ENCODE measurements at places on chromosomes 2 and 18. TPM values are rescaled to one million over a fixed set of nuclear protein-coding genes. Genes with fewer than 3 reads are reported as not detected.
A peak's percentile ranks its signal among the peaks of the same experiment; 100 is the strongest.

GRCh38 chr18:40532046-40532445 is 1423.0 kb upstream of the PIK3C3 start:
- H3K36me3 ChIP-seq: no peaks in the 10 kb centered on the region
- no peak for DNase-seq
- no peaks in the 10 kb centered on the region for H3K27me3 ChIP-seq
- H3K27ac ChIP-seq: peak overlapping the region; percentile 60
- no peak overlapping the region for H3K4me3 ChIP-seq

PIEZO2 gene
- total RNA-seq: 142 TPM

DNA sequence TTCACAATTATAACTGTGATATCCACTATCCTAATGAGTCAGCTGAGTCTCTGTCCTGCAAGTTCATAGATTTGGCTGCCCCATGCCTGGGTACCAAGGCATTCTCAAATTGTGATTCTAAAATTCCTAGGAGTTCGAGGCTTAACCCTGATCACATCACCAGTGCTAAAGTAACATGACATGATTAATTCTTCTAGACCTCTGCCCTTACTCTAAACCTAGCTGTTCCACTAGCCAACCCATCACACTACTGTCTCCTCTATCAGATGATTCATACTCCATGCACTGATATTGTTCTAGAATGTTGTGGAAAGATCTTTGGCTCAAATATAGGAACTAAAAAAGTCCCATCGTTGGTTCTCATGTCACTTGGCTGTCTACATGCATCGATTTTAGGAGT is 487.6 kb downstream of the PIK3C3 start:
- H3K4me1 ChIP-seq: peaks cover 8% of the 10 kb centered on the region
- H3K36me3 ChIP-seq: no peaks in the 10 kb centered on the region
- no peak overlapping the region for H3K4me3 ChIP-seq
- no peak overlapping the region for H3K27ac ChIP-seq

- H3K27me3 ChIP-seq: no peaks in the 10 kb centered on the region
- no peaks in the 10 kb centered on the region for H3K36me3 ChIP-seq
- H3K4me3 ChIP-seq: no peak overlapping the region
- DNase-seq: no peak
Measured at GRCh38 chr18:61651880-61652268, 240.9 kb downstream of the RNF152 start.

GRCh38 chr2:197614532-197614931 is 60.9 kb downstream of the RFTN2 start:
- no peak overlapping the region for H3K4me3 ChIP-seq
- no peaks in the 10 kb centered on the region for H3K4me1 ChIP-seq
- H3K27me3 ChIP-seq: no peaks in the 10 kb centered on the region
- no peak for DNase-seq
- peaks cover 45% of the 10 kb centered on the region for H3K36me3 ChIP-seq

CFC1 gene
- not detected for total RNA-seq

C2orf66 gene
- not detected for total RNA-seq

GRCh38 chr2:226894752-226895151 is 58.9 kb downstream of the RHBDD1 start:
- no peak for DNase-seq
- H3K27ac ChIP-seq: no peak overlapping the region
- H3K4me1 ChIP-seq: peaks cover 31% of the 10 kb centered on the region
- H3K36me3 ChIP-seq: peaks cover 8% of the 10 kb centered on the region

ABCG8 gene
- not detected for total RNA-seq

DNA sequence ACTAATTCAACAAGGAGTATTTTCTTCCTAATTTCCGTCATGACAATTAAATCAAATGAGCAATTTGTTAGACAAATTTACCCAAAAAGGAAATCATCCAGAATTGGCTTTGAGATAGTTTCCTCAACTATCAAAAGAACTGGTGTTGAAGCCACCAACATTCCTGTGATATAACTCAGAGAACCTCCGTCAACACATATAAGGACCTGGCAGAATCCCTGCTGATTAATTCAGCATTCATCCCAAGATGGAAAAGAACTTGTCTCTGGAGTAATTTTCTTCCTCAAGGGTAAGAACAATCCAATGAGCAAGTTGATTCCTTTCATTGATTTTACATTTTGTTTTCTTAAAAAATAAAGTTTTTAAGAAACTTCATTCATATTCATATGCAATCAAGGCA is 62.0 kb downstream of the MBD2 start:
- H3K27ac ChIP-seq: no peak overlapping the region
- peaks cover 55% of the 10 kb centered on the region for H3K4me1 ChIP-seq
- H3K36me3 ChIP-seq: peaks cover 39% of the 10 kb centered on the region
- DNase-seq: no peak
- H3K4me3 ChIP-seq: no peak overlapping the region
- no peaks in the 10 kb centered on the region for H3K27me3 ChIP-seq

TUBA4B gene
- not detected for total RNA-seq

DLX2 gene
- total RNA-seq: 5.7 TPM

EVX2 gene
- total RNA-seq: not detected

GRCh38 chr2:70887550-70888246 is 48.0 kb upstream of the ATP6V1B1 start:
- H3K27ac ChIP-seq: peak overlapping the region; percentile 27
- H3K4me1 ChIP-seq: peaks cover 26% of the 10 kb centered on the region
- peaks cover 5% of the 10 kb centered on the region for H3K36me3 ChIP-seq
- H3K27me3 ChIP-seq: peaks cover 77% of the 10 kb centered on the region

- peaks cover 30% of the 10 kb centered on the region for H3K36me3 ChIP-seq
- no peak overlapping the region for H3K4me3 ChIP-seq
- peaks cover 16% of the 10 kb centered on the region for H3K4me1 ChIP-seq
- H3K27me3 ChIP-seq: no peaks in the 10 kb centered on the region
- no peak for DNase-seq
Measured at GRCh38 chr2:63890678-63891077, 49.0 kb downstream of the UGP2 start.

DNA sequence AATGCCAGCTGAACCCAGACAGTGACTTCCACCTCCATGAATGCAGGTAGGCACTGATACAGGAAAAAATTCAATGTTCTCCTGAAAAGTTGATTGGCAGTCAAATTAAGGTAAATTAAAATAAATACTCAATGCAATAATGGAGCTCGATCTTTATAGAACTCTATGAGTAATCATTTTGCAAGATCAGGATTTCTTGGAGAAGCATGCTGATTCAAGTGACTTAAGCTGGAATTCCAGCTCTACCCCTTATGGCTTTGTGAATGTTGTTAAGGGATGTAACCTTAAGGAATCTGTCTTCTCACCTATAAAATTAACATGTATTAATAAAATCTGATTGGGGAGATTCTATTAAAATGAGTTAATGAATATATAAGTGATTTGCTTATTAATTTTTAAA is 145.1 kb downstream of the QPCT start:
- DNase-seq: no peak
- H3K27ac ChIP-seq: no peak overlapping the region
- no peaks in the 10 kb centered on the region for H3K4me1 ChIP-seq
- H3K36me3 ChIP-seq: peaks cover 2% of the 10 kb centered on the region
- no peaks in the 10 kb centered on the region for H3K27me3 ChIP-seq

DNA sequence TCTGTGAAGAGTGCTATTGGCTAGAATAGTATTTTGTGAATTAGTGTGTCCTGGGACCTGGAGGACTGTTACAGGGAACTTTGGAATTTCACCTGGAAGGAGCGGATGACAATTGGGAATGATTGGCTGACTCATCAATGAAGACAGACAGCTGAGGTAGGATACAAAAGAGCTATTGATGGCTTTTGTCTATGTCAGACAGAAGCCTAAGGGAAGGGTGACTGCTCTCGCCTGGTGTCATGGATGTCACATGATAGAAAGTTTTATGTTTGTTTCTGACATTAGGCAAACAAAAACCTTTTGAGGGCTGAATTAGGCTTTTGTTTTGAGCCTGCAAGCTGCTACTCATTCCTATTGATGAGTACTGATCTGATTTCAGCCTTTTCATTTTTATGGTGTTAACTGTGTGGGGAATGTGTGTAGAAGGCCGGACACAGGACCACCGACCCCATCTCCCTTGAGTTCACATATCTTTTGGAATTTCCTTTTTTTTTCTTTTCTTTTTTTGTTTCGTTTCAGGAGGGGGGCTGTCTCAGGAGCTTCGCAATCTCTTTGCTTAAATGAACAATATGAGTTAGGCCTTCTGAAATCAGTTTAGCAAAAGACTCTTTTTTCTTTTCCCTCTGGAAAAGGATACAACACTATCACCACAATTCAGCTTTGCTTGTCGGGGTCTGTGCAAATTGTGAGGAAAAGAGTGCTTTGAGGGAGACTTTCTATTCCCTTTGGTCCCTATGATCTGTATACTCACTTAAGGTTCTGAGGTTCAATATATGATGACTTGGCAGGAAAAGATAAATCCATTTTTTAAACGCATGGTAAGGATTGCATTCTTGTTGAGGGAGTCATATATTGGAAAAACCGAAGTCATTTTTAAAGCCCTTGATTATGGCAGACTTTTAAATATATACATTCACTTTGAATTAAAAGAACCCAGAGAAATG is 207.9 kb upstream of the FIGN start:
- no peak for DNase-seq
- no peak overlapping the region for H3K4me3 ChIP-seq
- no peaks in the 10 kb centered on the region for H3K27me3 ChIP-seq
- H3K4me1 ChIP-seq: no peaks in the 10 kb centered on the region

DNA sequence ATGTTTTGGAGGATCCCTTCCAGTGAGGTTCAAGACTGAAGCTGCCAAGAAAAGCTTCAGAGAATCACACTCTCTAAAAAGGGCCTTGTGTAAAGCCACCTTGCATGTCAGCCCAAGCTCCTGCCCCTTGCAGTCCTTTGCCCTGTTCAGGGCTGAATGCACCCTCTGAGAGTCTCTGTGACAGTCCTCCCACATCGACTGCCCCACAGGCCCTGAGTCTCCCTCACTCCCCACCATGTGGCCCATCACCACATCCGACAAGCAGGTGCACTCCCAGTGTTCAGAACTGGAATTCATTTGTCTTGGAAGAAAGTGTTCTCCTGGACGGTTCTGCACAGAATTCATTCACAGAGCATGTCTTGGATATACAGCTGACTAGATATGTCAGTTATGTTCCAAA is 31.0 kb downstream of the BCL11A start:
- no peaks in the 10 kb centered on the region for H3K36me3 ChIP-seq
- H3K4me1 ChIP-seq: peaks cover 15% of the 10 kb centered on the region
- H3K4me3 ChIP-seq: no peak overlapping the region
- no peaks in the 10 kb centered on the region for H3K27me3 ChIP-seq
- H3K27ac ChIP-seq: no peak overlapping the region
- DNase-seq: no peak

DNA sequence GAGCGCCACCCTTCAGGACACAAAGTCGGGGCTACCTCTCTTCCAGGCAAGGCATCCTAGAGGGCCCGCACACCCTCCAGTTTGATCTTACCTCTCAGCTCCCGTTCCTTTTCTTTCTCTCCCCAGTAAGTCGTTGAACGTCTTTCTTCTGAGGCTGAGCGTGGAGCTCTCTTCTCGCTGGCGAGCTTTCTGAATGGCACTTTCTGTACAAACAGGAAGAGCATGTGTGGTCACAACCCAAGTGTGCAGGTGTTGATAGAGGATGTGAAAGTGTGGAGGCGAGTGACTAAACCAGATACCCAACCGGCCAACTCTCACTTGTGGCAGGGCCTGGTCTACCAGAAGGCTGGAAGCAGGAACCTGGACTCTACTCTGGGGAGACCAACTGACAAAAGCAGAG is at the start of gene AFF3:
Gene AFF3, minus strand, starts transcription at position 198 of the 400 bp plus-strand sequence. CDS start 38,136 bp downstream, outside the sequence.
- DNase-seq: no peak
- no peaks in the 10 kb centered on the region for H3K36me3 ChIP-seq
- H3K27me3 ChIP-seq: no peaks in the 10 kb centered on the region
- no peaks in the 10 kb centered on the region for H3K4me1 ChIP-seq

- no peak overlapping the region for H3K27ac ChIP-seq
- no peak for DNase-seq
- H3K4me1 ChIP-seq: no peaks in the 10 kb centered on the region
- H3K27me3 ChIP-seq: no peaks in the 10 kb centered on the region
Measured at GRCh38 chr18:1542230-1542774, 637.6 kb downstream of the ADCYAP1 start.

DNA sequence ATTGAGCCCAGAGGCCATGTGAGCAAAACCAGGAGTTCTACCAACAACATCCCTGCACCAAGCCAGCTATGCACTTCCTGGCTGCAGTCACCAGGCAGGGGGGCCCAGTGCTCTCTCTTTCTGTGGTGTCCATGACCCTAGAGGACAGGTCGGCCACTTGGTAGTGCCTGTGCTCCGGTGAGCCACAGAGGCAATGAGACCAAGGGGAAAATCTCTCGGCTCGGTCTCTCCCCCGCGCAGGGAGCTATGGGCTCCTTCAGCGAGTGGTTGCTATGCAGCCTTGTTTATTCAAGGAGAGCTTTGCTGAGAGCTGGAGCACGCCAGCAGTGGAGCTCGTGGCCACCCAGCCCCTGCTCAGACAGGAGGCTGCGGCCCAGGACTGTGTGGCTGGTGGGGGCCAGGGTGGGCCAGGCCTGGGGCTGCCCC is at the start of gene TOGARAM2:
Gene TOGARAM2, plus strand, starts transcription at position 283 of the 426 bp plus-strand sequence. CDS start 13,537 bp downstream, outside the sequence.
- peak within 1 kb of the TSS; percentile 75 for H3K27ac ChIP-seq
- DNase-seq: no peak
- peaks cover 24% of the 10 kb centered on the region for H3K4me1 ChIP-seq
- H3K27me3 ChIP-seq: peaks cover 7% of the 10 kb centered on the region

TNP1 gene
- not detected for total RNA-seq

- peaks cover 15% of the 10 kb centered on the region for H3K4me1 ChIP-seq
- no peak for DNase-seq
- no peaks in the 10 kb centered on the region for H3K27me3 ChIP-seq
- no peak overlapping the region for H3K27ac ChIP-seq
- peaks cover 1% of the 10 kb centered on the region for H3K36me3 ChIP-seq
Measured at GRCh38 chr2:237129625-237130263, 44.1 kb downstream of the COPS8 start.

GRCh38 chr2:181070119-181070835 is 89.9 kb downstream of the UBE2E3 start:
- H3K27me3 ChIP-seq: no peaks in the 10 kb centered on the region
- H3K4me3 ChIP-seq: no peak overlapping the region
- DNase-seq: no peak
- H3K4me1 ChIP-seq: peaks cover 20% of the 10 kb centered on the region
- H3K27ac ChIP-seq: no peak overlapping the region

CABYR gene
- 9.8 TPM for total RNA-seq

DNA sequence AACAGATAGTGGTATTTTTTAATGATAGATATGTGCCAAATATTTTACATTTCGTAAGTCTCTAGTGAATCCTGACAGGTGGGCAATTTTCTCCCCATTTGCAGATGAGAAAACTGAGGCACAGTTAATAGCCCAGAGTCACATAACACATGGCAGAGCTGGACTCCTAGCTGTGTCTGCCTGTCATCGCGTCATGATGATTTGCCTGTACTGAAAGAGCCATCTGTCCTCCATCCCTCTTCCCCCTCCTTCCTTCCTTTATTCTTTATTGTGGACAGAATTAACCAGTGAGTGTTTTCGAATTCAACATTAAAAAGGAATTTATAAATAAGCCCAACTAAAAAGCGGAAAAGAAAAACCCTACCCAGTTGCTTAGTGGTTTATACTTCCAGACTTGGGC is 3.2 kb downstream of the DNAJB2 start:
- no peaks in the 10 kb centered on the region for H3K27me3 ChIP-seq
- peak overlapping the region; percentile 24 for H3K27ac ChIP-seq
- H3K4me1 ChIP-seq: peaks cover 66% of the 10 kb centered on the region
- H3K4me3 ChIP-seq: no peak overlapping the region
- H3K36me3 ChIP-seq: peaks cover 11% of the 10 kb centered on the region

- H3K27ac ChIP-seq: no peak overlapping the region
- no peak overlapping the region for H3K4me3 ChIP-seq
- no peaks in the 10 kb centered on the region for H3K36me3 ChIP-seq
- no peaks in the 10 kb centered on the region for H3K4me1 ChIP-seq
- H3K27me3 ChIP-seq: no peaks in the 10 kb centered on the region
Measured at GRCh38 chr18:31711365-31712172, 27.2 kb upstream of the B4GALT6 start.

- peak overlapping the region; percentile 49 for H3K27ac ChIP-seq
- H3K4me1 ChIP-seq: peaks cover 30% of the 10 kb centered on the region
- H3K4me3 ChIP-seq: no peak overlapping the region
- no peak for DNase-seq
- H3K27me3 ChIP-seq: no peaks in the 10 kb centered on the region
Measured at GRCh38 chr2:85547089-85547858, 8.3 kb downstream of the MAT2A start.

AQP12A gene
- total RNA-seq: not detected

RRM2 gene
- 48.3 TPM for total RNA-seq

DNAJC5G gene
- not detected for total RNA-seq
